Retinal pigment epithelial cell (primary cell): ENCODE measurements at places on chromosomes 16 and 17.

DNA sequence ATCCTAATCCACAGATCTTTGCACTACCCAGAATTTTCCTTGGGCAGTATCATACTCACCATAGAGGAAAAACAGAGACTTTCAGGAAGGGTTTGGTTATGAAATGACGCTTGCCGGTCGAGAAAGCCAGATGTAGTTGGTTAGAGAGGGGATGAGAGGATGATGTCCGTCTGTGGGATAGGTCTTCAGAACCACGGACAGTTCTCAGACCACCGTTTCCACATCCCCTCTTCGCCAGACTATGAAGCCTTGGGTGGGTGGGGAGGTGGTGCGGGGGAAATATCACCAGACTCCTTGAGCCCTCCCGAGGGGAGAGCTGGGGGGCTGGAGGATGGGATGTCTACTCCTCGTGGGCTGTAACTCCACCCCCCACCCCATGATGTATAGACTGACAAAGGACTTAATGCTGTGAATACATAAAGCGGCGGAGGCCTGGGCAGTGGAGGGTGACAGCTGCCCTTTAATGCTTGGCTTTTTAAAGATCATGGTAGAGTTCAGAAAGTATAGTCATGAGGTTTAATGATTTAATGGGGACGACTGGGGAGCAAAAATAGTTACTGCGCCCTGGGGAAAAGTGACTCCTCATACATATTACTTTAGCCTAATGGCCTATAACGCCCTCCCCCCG, 96.6 kb downstream of the MRM1 start:
- no peak for DNase-seq

DNA sequence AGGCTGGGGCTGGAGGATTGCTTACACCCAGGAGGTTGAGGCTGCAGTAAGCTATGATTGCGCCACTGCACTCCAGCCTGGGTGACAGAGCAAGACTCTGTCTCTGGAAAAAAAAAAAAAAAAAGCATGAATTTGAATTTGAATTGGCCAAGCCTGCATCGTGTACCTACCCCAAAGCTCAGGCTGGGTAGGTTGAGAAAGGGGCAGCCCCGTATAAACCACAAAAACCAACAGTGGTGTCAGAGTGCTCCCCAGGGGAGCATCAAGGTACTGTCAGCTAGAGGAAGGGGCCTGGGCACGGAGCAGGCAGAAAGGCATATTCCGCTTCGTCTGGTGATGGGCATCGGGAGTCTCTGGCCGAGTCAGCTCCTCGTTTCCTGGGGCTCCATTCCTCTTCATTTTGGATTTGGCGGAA, 40.9 kb downstream of the RAP1GAP2 start:
- no peak for DNase-seq

- DNase-seq: no peak
Observed at GRCh38 chr17:82875407-82875856, 35.6 kb upstream of the ZNF750 start.

GRCh38 chr17:78729641-78730040, 52.4 kb downstream of the CYTH1 start:
- DNase-seq: no peak

DNA sequence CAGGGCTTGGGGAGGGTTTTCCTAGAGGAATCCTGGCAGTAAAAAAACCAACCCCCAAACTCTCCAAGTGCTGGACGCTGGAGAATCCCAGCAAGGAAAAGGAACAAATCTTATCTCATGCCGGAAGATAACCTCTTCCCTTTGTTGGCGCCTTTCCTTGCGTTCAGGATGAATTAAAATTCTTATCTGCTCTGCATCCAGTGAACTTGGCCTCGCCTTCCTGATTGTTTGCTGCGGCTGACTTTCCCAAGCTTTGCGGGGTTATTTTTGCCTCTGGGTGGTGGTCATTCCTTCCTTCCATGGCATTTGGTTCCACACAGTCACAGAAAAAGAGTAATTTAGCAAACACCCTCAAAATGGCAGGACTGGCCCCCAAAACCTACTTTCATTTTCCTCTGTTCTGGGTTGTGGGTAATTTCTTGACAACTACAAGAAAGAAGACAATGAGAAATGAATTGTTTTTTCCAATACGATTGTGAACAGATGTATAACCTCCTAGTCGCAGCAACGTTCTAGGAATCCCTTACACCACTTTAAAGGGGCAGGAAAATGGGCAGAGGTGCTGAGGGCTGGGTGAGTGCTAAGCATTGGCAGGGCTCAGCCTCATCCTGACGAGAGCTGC, 77.8 kb downstream of the MRC2 start:
- no peak for DNase-seq

DNA sequence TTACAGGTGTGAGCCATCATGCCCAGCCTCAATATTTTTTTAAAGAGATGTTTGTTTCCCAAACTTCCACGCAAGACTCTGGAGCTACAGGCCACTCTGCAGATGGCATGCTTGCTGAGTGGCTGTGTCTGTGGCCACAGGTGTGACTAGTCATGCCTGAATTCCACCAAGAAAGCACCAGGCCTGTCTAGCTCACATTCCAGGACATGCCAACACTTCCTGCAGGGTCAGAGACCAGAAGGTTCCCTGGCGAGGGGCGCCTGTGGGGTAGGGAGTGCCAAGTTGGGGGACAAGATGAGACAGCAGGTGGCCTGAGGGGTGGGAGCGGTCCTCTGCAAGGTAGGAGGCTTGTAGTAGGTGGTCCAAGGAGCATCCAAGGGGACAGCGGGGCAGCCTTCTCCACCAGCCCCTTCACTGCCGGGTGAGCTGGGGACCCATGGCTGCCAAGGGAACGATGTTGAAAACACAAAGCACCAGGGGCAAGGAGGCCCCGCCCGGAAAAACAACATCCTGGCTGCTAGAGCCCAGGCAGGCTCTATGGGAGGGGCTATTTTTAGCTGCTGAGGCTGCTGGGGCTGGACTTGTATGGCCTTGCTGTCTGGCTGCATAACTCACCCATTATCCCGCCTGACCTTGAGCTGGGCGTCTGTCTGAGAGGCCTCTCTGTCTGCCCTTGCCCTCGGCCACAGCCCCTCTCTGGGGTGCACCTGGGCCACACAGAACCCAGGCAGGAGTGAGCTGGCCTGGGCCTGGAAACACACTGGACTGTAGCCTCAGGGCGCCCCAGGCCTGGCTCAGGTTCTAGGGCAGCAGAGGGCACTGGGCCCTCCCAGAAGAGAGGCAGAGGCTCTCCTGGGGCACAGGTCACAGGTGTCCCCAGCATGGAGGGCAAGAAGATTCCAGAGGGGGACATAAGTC, 5.7 kb downstream of the TRIM47 start:
- peak; percentile 68 for DNase-seq

- no peak for DNase-seq
Observed at GRCh38 chr17:61904094-61904710, 23.6 kb downstream of the INTS2 start.

- DNase-seq: no peak
Observed at GRCh38 chr17:145671-146541, 8.5 kb downstream of the SCGB1C2 start.

- DNase-seq: no peak
Observed at GRCh38 chr17:44113868-44114840, 9.3 kb downstream of the HDAC5 start.

DNA sequence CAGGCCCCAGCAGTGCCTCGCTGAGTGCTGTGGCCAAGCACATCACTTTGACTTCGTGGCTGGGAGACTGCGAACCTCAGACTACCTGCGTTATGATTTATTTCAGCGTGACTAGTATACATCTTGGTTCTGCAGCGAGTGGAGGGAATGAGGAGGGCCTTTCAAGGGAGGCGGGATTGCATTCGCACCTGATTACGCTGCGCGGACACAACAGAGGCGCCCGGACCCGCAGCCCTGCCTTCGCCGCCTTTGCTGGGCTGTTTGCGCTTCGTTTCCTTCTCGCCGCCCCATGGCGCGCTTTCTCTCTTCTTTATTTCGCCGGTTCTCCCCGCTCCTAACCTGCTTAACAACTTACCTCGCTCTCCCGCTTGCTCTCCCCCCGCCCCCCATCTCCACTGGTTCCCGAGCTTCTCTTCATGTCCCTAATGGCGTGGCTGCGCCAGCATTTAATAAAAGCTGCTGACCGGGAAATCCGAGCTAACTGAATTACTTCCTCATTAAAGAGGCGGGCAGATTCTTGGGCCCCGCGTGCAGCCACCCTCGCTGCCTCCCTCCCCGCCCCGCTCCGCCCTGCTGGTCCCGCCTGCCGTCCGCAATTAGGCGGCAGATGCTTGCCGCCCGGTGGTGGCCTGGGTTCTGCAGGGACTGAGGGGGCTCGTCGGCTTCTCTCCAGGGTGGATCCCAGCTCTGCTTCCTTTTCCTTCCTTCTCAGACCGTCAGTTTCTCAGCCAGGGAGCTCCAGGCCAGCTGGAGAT, 257.6 kb upstream of the SDK2 start:
- DNase-seq: no peak

GRCh38 chr16:78729687-78730086, 630.2 kb downstream of the WWOX start:
- no peak for DNase-seq

GRCh38 chr17:2058586-2059546, 4.0 kb downstream of the HIC1 start:
- no peak for DNase-seq

GRCh38 chr17:53791551-53791950, 31.2 kb upstream of the KIF2B start:
- no peak for DNase-seq

DNA sequence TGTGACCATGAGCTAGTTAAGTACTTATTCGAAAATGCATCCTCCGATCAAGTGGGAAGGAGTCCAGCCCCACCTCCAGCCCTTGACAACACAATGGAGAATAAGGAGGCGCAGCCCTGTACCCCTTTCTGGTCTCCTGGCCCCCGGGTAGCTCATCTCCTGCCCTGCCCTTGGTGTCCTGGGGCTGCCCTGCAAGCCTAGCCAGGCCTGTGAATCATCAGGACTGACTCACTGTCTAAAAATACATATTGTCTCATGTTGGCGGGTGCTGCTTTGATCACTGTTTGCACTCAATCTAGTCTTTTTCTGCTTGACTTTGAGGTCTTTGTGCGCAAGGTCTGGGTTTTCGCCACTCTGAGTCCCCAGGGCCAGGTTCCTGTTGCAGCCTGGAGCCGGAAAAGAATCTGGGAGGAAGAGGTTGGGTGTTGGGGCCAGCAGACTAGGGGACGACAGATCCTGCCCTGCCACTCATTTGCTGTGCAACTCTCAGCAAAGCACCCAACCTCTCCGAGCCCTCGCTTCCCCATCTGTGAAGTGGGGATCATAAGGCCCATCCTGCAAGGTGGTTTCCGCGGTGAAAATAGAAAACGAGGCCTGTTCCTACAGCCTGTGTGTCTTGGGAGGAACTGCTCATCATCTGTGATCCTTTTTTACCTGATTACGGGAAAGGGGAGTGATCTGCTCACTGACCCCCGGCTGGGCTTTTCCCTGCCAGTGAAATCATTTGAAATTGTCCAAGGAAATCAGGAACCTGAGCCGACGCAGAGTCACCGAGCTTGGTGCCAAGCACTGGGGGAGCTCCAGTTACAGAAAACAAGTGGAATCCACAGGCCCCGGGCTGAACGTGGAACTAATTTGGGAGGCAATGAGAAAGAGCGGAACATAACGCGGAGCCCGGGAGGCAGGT, 230.4 kb downstream of the PARN start:
- DNase-seq: no peak

DNA sequence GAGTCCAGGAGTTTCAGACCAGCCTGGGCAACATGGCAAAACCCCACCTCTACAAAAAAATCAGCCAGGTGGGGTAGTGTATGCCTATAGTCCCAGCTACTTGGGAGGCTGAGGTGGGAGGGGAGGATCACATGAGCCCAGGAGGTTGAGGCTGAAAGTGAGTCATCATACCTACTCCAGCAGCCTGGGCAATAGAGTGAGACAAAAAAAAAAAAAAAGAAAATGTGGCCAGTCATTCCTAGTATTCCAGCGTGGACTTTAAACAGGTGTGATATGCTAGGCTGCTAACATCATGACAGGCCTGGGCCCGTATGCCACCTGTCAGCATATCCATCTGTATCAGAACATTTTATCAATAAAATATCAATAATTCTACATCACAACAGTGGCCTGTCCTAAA, 143.3 kb downstream of the AATF start:
- no peak for DNase-seq

GRCh38 chr17:64056269-64057005, 36.0 kb upstream of the ICAM2 start:
- DNase-seq: no peak

GRCh38 chr17:3535253-3535995, 22.2 kb downstream of the TRPV3 start:
- DNase-seq: peak; percentile 26

GRCh38 chr16:89453501-89454321, 36.6 kb downstream of the ANKRD11 start:
- DNase-seq: no peak

GRCh38 chr17:73585583-73585982, 58.7 kb downstream of the SDK2 start:
- DNase-seq: no peak

DNA sequence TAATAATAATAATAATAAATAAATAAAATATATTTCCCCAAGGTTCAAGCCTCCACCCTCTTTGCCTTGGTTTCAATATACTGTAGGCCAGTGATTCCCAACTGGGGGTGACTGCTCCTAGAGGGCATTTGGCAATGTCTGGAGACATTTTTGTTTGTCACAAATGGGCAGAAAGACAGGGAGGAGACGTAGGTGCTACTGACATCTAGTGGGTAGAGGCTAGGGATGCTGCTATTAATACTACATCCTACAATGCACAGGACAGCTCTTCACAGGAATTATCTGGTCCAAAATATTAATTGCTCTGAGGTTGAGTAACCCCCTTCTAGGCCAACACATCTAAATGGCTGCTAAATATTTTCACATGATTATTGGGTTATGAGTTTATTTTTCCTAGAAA, 12.8 kb upstream of the PRR14 start:
- no peak for DNase-seq

DNA sequence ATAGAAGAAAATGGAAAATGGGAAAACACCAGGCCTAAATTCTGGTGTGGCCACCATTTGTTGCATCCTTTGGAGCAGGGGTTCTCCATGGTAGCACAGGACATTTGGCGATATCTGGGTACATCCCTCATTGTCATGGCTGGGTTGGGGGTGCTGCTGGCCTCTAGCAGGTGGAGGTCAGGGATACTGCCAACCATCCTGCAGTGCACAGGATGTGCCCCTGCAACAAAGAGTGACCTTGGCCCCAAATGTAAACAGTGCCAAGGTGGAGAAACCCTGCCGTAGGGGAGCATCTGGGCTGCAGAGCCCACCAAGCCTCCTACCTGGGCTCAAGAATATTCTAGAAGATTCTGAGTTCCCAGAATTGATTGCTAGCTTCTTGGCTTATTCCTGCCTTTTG, 27.5 kb downstream of the NKD1 start:
- DNase-seq: no peak

DNA sequence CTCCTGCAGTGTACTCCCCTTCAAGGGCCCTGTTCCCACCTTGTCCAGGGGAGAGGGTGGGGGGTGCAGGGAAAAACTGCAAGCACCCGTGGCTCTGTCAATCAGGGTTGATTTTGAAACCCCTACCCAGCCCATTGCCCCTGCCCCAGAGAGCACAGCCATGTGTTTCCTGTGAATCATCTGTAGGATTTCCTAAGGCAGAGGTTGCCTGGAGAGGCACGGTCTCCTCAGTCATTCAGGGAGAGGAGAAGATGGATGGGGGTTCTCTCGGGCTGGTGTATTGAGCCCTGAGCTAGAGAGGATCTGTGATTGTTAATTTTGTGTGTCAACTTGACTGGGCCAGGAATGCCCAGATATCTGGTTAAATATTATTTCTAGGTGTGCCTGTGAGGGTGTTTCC, 3.5 kb upstream of the AGRP start:
- no peak for DNase-seq
